Stomach (tissue), 19 donors: ENCODE measurements at places on chromosomes 3 and 15.
A peak's percentile ranks its signal among the peaks of the same experiment; 100 is the strongest.

DNA sequence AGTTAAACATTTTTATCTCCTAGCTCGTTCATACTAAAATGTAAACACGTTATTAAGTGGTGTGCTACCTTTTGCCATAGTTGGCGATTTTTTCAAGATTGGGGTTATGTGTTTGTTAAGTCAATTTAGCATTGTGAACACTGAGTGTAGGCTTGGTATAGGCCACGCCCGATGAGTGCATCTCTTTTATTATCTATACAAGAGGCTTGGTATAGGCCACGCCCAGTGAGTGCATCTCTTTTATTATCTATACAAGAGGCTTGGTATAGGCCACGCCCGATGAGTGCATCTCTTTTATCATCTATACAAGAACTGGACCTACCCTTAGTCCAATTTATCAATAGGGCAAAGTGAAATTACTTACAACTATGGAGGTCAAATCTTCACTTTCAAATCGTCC, 70.4 kb downstream of the NIPA2 start:
- DNase-seq = no peak

- no peak for DNase-seq
Measured at GRCh38 chr3:21100656-21101359, 650.2 kb downstream of the ZNF385D start.

- DNase-seq = no peak
Measured at GRCh38 chr3:50089609-50089945, 858 bp downstream of the RBM5 start.

GRCh38 chr3:182802413-182803390, 9.4 kb downstream of the ATP11B start:
- no peak for DNase-seq

DNA sequence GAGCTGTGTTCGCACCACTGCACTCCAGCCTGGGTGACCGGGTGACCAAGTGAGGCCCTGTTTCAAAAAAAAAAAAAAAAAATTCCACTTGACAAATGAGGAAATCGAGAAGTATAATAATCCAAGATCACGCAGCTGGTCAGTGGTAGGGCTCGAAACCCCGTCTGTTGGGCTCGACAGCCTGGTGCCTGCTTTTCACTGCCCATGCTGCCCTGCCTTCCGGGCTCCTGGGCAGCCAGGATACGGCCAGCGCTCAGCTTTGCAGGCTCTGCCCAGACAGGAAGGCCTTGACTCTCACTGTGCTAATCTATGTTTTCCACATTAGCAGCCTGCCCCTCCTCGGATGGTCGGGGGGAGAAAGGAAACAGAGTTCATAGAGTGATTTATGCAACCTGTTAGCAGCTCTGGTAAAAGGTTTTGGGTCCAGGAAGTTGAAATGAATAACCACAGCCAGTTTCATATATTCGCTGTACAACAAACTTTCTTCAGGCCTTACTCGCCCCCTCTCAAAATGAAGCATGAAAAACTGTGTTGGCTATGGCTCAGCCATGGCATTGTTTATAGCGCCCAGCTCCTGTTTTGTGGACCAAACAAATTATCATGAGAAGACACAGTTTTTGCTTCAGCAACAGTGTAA, 108.8 kb downstream of the XXYLT1 start:
- peak; percentile 82 for DNase-seq

GRCh38 chr3:45762647-45763302, 33.6 kb downstream of the SLC6A20 start:
- no peak for DNase-seq

DNA sequence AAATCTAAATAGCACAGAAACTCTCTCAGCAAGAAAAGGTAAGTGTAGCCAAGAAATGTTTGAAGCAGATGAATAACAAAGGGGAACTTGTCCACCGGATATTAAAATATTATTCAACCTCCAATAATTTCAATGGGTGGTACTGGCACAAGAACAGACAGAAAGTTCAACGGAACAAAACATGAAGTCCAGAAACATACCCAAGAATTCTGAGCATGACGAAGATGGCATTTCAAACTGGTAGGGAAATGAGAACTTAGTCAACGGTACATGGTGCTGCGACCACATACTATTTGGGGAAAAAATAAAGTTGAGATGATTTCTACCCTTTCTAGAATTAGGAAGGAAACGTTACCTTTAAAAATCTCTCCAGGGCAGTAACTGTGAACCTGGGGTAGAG, 5.5 kb downstream of the CHSY1 start:
- DNase-seq = no peak

DNA sequence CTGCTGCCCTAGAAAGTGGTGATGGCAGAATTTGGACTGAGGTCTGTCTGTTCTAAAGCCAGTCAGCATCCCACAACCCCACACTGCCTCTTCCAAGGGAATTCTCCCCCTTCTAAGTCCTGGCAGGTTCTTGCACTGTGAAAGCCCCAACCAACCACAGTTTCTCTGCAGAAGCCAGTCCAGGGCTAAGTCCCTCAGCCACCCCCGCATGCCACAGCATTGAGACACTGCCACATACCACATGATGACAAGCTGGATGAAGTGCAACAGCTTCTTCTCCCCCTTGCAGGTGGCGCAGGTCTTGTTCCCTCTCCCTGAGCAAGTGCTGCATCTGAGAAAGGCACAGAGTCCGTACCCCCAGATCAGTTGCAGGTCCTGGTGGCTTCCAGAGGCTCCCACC, 18.6 kb downstream of the SSUH2 start:
- DNase-seq = no peak

DNA sequence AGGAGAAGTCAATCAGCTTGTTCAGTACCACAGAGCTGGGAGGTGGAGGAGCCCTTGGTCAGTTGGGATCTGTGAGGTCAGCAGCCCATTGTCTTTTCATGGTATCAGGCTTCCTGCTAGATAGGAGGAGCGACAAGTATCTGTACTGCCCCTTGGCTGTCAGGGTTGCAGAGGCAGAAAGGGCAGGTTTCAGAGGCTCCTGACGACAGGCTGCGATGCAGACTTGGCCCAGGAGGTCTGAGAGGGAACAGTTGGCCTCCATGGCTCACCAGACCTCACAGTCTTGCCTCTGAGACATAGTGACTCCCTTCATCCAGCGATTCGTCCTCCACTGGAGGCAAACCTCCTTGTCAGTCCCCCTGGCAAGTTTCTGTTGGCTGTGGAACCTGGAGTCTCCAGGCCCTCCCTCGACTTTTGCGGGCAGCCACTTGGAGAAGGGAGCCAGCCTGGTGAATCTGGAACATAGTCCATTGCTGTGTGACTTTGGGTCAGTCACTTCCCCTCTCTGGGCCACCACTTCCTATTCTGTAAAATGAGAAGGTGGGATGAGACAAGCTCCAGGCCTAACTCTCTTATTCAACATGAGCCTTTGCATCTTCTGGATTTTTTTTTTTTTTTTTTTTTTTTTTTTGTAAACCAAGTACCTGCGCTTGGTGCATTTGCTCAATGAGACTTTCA, 177.9 kb upstream of the TLE3 start:
- no peak for DNase-seq

- no peak for DNase-seq
Measured at GRCh38 chr3:98592345-98592935, 971 bp downstream of the CPOX start.

DNA sequence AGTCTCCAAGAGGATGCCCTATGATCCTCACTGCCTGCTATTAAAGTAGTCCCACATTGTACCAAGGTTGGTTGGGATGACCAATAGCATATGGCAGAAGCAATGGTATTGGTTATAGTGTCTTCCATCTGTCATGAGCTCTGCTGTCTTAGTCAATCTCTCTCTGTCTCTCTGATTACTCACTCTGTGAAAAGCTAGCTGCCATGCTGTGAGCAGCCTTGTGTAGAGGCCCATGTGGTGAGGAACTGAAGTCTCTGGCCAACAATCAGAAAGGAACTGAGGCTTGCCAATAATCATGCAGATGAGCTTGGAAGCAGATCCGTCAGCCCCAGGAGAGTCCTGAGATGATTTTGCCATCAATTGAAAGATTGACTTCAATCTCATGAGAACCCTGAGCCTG, 60.3 kb upstream of the CFAP161 start:
- no peak for DNase-seq

GRCh38 chr3:72439321-72440183, 408.7 kb downstream of the SHQ1 start:
- no peak for DNase-seq

- no peak for DNase-seq
Measured at GRCh38 chr15:58704155-58704865, 45.2 kb downstream of the ADAM10 start.

GRCh38 chr3:180409883-180410282, 192.1 kb upstream of the TTC14 start:
- DNase-seq = no peak

- peak; percentile 27 for DNase-seq
Measured at GRCh38 chr3:5096336-5097008, 25.6 kb upstream of the ARL8B start.

DNA sequence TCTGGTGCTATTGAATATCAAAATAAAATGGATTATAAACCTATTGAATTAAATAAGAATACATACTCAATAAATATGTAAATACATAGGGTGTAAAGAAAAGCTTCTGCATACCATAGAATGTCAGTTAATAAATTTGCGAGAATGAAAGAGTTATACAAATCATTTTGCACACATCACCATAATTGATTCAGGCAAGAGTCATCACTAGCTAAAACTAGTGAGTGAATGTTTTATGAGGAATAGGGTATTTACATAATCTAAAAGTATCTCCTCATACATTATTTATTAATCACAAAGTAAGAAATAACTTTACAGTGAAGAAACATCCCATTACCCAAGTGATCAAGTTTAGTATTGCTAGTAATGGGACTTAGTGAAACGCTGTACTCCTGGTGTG, 13.6 kb downstream of the EXOG start:
- DNase-seq = no peak

GRCh38 chr3:139295040-139295439, 48.8 kb upstream of the MRPS22 start:
- no peak for DNase-seq

DNA sequence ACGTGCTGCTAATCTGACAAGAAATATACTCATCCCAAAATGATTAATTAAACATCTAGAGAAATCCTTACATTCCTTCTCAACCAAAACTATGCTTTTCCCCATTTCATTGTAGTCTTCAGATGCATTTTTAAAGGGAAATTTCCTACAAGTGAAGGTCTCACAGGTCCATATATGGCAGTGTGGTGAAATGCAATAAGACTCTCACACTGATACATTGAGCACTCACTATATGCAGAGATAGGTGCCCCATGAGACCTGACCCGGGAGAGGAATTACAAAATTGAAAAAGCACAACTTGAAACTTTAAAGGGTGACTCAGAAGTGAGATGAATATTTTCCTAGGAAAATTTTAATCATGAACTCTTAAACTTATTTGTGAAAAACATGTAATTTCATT, 629.2 kb upstream of the NAALADL2 start:
- DNase-seq = no peak

DNA sequence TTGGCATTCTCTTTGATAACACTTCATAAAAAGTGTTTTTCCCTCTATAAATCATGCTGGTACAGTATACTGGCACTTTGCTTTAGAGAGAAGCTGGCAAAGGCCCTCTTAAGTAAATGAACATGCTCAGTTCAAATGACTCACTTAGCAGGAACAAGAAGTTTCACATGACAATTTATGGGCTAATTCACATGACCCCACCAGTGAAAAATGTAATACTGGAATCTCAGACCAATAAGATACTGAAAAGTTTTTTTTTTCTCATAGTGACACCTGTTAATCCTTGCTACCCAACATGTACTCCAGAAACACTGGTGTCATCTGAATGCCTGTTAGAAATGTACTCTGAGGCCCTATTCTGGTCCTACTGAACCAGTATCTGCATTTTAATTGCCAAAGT, 13.9 kb downstream of the BTBD1 start:
- DNase-seq = no peak

GRCh38 chr3:125589547-125590122, 5.7 kb downstream of the OSBPL11 start:
- DNase-seq = no peak

DNA sequence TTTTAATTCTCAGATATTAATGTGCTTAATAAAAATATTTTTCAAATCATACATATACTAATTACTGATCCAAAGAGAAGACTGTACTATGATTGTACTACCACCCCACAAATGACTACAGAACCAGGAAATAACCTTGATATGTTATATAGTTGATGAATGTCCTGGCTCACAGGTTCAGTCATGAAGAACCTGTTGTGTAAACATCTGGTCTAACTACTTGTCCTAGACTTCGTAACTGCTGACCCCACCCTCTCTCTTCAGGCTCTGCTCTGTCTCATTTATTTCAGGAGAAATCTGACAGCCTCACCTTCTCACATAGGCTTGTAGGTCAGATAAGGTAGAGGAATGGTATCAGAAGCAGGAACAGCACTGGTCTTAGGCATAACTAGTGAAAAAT, 14.7 kb upstream of the CSTA start:
- peak; percentile 67 for DNase-seq

DNA sequence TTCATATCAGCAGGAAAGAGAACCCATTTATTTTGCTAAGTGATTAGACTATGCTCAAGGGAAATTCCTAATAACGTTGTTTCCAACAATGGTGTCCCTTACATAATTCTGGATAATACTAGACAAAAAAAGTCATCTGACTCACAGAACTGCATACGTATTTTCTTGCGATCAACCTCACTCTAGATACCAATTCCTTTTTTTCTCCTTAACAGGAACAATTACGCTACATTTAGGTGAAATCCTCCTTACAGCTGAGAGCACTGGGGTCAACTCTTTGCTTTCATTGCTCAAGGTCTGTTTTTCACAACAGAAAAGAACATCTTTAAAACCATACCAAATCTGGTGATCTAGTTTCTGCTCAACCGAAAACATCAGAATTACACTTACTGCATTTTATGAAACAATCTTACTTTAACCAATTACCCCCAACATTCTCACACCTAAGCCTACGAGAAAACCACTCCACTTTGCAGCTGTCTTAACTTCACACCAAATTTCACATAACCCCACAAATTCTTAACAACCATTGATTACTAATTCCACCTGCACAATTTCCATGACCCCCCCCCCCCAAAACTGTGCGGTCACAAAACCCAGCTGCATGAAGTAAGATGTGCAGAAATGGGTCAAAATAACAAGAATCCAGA, 61.2 kb upstream of the ICE2 start:
- DNase-seq = no peak

DNA sequence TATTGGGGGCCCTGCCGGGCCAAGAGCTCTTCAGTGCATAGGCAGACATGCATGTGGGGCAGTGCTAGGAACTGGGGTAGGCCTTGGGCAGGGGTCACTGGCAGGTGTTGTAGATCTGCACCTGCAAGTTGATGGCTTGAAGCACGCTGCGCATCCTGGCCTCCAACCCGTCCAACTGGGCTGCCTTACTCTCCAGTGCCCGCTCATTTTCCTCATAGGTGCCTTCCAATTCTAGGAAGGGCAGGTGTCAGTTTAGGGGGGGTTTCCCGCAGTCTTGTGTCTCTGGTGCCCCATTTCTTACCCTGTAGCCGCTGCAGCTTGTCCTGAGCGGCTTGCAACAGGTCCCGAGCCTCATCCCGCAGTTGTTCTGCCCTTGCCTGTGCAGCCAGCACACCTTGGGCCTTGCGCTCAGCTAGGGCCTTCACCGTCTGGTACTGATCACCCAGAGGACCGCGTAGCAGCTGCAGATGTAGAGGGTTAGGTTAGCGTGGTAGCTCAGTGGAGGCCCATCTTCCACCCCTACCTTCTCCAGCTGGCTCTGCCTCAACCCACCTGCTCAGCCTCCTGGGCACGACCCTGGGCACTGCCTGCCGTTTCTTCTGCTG, 611 bp upstream of the USP19 start:
- DNase-seq = no peak
